ENCODE measurements at places on chromosomes 4 and X. TPM values are rescaled to one million over a fixed set of nuclear protein-coding genes. Genes with fewer than 3 reads are reported as not detected.

- no peak for DNase-seq
Observed at GRCh38 chr4:68724426-68724825, 54.0 kb upstream of the UGT2B15 start.

DNA sequence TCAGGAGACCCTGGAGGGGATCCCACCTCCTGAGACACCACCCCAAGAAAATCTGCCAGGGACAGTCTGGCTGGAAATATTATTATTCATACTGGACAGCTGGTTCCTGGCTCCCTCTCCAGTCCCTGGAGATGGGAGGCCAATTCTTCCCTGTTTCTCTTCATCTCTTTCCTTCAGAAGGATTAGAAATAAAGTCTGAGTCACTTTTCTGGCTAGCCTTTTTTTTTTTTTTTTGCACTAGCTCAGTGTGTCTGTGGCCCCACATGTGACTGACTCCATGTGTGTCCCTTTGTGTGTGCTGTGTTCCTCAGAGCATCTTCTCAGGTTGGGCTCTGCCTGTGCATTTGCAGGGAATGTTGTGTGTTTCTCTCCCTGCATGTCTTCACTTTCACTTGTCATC, 1.8 kb upstream of the FRMPD3 start:
- no peak for DNase-seq

DNA sequence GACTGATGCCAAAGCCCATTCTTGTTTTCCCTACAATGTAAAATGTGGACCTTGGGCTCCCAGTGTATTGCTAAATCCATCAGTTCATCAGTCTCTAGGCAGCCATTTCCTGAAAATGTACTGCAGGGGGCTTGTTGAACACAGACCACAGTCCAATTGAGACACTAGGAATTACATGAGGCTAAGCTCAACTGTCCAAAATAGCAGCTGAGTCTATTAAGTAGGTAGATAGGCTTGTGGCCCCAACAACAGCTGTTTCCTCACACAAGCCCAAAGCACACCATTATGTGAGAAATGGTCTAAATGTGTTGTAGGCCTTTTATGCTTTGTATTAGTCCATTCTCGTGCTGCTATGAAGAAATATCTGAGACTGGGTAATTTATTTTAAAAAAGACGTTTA, 60.0 kb upstream of the PAK3 start:
- DNase-seq: no peak

DNA sequence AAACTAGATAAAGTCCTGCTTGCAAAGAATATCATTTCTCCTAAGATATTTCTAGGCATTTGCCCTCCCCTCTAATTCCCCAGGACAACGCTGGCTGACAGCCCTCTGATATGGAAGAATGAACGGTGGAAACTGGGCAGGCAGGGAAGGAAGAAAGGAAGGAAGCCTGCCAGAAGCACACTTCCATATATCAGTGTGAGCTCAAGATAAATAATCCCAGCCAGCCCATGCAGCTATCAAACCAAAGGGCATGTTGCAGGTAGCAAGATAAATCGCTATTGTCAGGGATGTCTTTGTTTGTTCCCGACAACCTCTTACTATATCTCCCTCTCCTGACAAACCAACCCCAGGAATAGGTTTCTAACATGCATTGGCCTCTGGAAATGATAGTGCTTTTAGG, 412.8 kb downstream of the HNRNPD start:
- no peak for DNase-seq

GRCh38 chrX:121160987-121161386, 113.6 kb downstream of the GLUD2 start:
- DNase-seq: no peak

- DNase-seq: no peak
Observed at GRCh38 chr4:48032721-48033120, 16.1 kb downstream of the NIPAL1 start.

DNA sequence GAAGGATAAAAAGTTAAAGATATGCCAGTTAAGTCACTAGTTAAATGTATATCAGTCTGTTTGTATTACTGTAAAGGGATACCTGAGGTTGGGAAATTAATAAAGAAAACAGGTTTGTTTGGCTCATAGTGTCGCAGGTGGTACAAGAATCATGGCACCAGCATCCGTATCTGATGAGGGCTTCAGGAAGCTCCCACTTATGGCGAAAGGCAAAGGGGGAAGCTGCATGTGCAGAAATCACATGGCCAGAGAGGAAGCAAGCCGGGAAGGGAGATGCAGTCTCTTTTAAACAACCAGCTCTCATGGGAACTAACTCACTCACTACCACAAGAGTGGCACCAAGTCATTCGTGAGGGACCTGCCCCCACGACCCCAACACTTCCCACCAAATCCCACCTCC, 91.9 kb upstream of the SH3RF1 start:
- DNase-seq: no peak

DNA sequence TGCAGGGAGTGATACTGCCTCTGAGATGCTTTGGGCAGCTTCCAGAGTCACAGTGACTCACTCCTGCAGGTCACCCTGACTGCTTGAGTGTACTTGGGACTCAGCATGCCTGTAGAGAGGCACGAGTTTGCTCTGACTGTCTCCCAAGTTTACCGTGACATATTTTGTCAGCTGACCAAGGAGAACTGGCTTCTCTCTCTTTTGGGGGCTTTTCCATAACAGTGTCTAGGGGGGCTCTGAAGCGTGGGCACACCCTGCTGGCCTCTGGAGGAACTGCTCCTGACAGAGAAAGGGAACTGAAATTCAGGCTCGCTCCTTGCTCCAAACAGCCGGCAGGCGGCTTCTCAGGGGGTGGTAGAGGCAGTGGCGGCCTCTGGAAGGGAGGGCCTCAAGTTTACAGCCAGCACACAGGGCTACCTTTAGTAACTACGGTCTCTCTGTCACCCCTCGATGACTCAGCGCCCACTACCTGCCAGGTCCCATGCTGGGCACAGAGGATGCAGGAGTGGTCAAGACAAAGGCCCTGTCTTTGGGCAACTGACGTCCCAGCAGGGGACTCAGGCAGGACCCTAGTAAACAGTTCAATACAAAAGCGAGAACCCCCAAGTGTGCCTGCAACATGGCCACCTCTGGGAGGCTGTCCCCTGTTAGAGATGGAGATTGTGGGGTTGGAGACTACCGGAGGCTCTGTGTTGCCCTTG, 17.8 kb downstream of the ZNF185 start:
- no peak for DNase-seq

GRCh38 chrX:26558719-26559386, 342.9 kb downstream of the MAGEB5 start:
- DNase-seq: no peak

- DNase-seq: no peak
Observed at GRCh38 chr4:44447563-44448504, 775 bp downstream of the KCTD8 start.

GRCh38 chrX:93322110-93322509, 351.3 kb downstream of the NAP1L3 start:
- no peak for DNase-seq

- no peak for DNase-seq
Observed at GRCh38 chr4:114400531-114400930, 198.1 kb upstream of the UGT8 start.

DNA sequence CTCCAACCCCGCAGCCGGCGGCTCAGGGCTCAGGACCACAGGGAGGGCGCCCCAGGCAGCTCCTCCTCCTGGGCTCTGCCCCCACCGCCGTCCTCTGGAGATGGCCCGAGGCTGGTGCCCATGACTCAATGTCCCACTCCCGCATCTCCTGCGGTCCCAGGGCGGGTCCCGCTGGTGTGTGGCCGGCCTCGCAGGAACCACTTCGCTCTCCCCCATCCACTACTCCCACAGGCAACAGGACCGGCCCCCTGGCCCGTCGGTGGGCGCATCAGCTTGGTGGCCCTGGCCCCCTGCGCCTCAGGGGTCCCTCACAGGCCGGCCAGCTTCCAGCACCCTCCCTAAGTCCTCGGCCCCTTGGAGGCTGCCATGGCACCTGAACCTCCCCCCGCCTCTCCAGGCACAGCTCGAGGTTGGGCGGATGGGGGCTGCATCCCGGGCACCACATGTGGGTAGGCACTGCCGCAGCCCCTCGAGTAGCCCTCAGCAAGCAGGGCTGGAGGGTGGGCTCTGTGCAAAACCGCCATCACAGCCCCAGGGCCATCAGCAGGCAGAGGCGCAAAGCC, 22.8 kb upstream of the SPON2 start:
- DNase-seq: no peak

DNA sequence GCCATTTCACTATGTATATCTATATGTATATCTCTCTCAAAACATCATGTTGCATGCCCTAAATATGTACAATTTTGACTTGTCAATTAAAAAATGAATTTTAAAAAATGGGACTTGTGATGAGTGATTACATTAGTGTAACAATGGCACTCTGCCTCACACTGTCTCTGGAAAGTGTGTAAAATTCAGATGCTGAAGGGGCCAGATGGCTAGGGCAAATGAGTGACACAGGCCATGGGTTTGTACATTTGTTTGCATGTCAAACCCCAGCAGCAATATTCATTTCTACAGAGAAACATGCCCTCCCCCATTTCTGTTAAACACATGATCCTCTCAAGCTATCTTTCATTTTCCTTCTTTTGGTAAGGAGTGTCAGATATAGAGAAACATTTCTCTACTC, 8.1 kb downstream of the SCARB2 start:
- no peak for DNase-seq

CWH43 gene
- not detected for total RNA-seq

RAB41 gene
- total RNA-seq: not detected

FHIP1A gene
- total RNA-seq: 0.10 TPM

DOK7 gene
- not detected for total RNA-seq

DSPP gene
- not detected for total RNA-seq

SMR3B gene
- not detected for total RNA-seq

AR gene
- total RNA-seq: 19.3 TPM
